ENCODE measurements at places on chromosomes 7 and 10. TPM values are rescaled to one million over a fixed set of nuclear protein-coding genes. Genes with fewer than 3 reads are reported as not detected.

PIP gene
- not detected for total RNA-seq

CALHM3 gene
- not detected for total RNA-seq

FAM24B gene
- not detected for total RNA-seq

INSYN2A gene
- total RNA-seq = not detected
